ENCODE measurements at places on chromosomes 13 and 19.
A peak's percentile ranks its signal among the peaks of the same experiment; 100 is the strongest.

DNA sequence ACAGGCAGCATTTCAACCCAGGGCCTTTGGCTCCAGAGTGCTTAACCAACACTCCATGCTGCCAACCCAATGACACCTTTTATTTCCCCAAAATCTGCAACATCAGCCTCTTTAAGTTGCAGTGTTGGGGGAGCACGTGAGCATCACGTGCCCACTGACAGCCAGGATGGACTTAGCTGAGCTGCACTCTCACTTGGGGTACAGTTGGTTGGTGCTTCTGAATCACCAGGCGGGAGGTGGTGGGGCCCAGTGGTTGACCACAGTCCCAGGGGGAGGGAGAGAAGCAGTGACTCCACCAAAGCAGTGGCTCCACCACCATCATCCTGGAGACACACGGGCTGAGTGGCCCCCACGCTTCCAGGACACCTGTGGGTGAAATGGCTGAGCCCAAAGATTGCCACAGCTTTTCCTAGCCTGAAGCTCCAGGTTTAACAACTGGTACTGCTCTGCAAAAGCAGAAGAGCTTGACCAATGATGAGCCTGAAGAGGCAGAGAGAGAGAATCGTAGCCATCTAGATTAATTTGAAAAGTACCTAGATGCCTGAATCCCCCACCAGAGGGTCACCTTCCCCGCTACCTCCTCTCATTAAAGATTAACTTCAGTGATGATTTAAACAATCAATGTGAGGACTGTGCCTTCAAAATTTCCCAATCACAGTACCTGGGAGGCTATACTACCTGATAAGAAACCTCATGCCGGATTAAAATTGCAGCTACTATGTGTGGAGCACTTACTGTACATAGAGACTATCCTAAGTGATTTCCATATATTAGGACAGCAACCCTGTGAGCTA lies 193.8 kb downstream of the FOXO1 start:
- DNase-seq, result no peak

DNA sequence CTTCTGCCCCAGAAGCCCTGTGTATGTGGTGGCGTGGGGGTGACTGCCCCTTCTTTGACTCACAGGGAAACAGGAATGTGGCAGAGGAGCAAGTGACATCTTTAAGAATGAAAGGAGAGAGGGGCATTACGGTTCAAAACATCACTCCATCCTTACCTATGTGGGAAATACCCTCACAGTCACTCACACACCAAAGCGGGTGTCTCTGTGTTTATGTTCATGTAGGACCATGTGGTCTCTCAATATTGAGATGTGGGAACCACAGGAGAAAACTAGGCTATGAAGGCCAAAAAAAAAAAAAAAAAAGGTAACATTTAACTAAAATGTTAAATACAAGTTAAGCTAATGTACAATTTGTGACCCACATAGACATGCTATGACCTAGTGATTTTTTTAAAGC lies 153.6 kb upstream of the GPR12 start:
- no peak for DNase-seq

DNA sequence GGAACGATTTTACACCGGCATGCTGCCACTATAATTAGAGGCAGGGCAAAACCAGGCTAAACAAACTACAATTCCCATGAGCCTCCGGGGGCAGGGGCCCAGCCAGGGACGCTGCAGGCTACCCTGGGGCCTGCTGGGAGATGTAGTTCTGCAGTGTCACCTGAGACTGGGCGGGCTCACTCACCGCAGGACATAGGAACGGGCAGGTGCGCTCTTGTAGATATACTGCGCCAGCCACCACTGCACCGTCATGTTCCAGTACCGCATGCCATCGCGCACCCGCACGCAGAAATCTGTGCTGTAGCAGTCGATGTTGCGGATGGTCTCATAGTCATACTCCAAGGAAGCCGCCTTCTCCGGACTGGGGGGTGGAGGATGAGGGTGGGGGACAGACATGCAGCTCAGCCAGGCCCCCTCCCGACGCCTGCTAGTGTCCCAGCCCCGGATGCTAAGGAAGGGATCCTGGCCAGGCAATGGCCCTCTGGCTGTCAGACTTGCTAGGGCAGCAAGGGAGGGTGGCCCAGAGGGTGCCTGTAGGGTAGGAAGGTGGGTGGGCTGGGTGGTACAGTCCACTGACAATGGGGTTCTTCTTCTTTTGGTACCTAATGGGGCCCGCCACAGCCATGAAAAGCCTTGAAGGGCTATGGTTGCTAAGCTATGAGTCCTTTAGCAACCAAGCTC lies 5.8 kb upstream of the TMC4 start:
- peak; percentile 51 for DNase-seq

DNA sequence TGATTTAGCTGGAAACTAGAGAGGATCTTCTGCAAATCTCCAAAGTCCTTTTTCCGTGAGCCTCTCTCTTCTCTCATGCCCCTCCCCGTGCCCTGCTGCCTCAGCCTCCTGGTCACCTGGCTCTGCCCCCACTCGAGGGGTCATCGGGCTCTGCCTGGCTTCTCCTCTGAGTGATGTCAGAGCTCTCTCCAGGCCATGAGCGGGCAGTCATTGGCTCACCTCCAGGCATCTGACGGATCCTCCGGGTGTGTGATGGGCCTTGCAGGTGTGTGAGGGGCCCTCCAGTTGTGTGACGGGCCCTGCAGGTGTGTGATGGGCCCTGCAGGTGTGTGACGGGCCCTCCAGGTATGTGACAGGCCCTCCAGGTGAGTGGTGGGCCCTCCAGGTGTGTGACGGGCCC lies 10.3 kb upstream of the GAS6 start:
- DNase-seq, result no peak

- DNase-seq, result no peak
Observed at GRCh38 chr13:79034341-79034740, 371.7 kb downstream of the RBM26 start.

DNA sequence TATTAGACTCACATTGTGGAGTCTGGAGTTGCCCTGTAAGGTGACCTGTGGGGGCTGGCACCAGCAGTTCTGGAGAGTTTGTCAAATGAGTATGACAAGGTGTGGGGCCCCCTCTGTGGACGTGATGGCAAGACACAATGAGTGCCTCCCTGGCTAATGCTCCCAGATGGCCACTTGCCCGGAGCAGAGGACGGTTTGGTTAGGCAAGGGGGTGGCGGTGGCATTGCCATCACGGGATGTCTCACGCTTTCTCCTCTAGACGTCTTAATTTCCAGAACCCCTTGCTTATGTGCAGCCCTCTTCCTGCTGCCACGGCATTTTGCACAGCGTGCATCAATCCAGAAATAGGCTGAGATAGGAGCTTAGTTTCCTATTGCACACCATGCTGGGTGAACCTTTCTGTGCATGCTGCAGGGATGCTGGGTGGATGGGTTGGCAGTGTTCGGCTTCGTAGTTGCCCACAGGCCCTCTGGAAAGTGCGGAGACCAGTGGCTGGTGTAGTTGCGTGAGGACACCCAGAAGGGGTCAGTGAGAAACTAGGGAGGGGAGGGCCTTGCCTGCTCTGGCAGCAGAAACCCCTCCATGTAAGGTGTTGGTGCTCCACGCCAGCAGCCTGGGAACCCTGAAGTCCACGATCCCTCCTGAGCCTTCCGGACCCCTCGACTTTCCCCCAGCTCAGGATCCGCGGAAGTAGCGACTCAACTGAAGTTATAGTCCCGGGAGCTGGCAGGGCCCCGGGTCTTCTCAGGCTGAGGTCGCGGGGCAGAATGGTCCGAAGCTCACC lies 18.1 kb upstream of the LRP3 start:
- no peak for DNase-seq

DNA sequence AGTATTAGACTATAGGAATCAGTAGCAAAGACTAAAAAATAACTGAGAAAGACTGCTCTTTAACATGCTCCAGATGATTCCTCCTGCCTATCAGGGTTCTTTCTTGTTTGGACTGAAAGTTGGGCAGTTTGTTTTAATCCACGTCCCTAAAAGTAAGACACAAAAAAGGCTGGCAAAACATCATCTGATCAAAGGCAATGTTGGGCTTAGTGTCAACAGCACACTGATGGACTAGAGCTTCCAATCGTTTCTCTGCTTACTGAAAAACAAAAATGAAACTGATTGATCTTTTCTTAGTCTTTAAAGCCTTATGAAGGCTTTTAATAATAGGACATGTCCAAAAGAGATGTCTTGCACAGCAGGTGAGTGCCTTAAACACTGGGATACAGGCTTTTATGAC lies 1567.9 kb upstream of the PRR20A start:
- DNase-seq, result no peak

- no peak for DNase-seq
Observed at GRCh38 chr13:33112766-33113165, 96.5 kb downstream of the KL start.

- DNase-seq, result peak; percentile 12
Observed at GRCh38 chr19:42601811-42602443, 7.2 kb upstream of the CEACAM8 start.

DNA sequence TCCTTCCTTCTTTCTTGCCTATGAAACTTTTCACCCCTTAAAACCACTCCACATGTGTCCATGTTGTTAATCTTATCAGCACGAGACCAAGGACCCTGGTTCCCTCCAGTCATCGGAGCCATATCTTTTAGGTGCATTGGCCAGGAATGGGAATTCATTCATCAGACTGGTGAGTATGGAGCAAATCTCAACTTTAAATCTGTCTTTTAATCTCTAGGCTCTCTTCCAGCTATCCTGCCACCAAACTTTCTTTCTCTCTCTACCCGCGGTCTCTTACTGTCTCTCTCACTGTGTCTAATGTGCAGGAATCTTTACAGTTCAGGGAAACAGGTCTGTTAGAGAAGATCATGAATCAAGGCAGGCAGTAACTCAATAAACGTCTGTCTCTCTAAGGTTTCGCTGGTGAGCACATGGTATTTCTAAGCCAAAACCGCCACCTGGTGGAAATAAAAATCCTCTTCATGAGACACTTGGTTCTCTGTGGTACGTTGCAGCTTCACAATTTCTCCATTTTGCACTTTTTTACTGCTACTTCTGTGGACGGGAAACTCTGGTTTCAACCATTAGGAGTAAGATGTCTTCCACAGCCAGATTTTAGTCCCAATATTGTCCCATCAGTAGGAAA lies 16.1 kb downstream of the LGALS16 start:
- peak; percentile 62 for DNase-seq

GRCh38 chr13:98216135-98216565 lies 39.1 kb upstream of the RNF113B start:
- DNase-seq, result no peak

DNA sequence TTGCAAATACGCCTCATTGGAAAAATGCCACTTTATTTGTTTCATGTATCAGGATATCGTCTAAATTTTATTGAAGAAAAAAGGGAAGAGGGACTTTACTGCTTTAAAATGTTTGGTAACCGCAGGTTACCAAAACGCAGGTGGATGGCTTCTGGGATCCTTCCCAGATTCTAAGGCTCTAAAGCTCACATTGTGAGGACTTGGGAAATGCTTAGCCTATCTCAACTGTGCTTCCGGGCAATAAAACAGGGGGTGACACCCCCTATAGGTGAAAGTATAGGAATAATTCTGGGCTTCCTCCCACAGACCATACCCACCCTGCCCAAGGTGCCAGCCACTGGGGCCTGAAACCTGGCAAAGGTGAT lies 73.2 kb upstream of the IPO5 start:
- DNase-seq, result no peak

DNA sequence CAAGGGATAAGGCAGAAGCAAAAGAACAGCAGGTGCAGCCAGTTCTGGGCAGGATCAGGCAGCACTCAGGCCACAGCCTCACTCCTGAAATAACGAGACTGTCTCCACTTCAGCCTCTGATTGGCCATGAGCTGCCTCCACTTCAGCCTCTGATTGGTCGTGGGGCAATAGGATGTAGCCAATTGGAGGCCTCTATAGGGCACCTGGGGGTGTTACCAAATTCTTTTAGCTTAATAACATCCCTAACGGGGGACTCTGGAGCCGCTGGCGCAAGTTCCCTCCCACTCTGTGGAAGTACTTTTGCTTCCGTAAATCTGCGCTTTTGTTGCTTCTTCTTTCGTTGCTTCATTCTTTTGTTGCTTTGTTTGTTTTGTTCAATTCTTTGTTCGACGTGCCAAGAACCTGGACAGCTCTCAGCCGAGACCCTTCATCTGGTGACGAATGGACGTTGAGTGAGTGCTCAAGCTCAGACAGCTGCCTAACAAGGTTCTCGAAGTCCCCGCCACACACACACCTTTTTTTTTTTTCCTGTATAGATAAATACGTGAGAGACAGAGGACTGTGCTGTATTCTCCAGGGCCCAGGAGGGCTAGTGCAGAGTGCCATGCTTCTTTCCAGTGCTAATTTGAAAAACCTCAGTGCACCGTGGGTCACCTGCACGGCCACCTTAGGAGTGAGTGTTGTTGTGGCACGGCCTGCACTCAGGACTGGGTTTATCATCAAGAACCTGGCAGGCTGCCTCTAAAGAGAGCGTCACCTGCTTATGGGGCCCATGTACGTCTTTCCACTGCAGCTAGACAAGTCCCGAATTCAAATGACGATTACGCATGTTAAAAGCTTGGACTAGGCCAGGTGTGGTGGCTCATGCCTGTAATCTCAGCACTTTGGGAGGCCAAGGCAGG lies 32.0 kb upstream of the TUBGCP3 start:
- DNase-seq, result no peak

DNA sequence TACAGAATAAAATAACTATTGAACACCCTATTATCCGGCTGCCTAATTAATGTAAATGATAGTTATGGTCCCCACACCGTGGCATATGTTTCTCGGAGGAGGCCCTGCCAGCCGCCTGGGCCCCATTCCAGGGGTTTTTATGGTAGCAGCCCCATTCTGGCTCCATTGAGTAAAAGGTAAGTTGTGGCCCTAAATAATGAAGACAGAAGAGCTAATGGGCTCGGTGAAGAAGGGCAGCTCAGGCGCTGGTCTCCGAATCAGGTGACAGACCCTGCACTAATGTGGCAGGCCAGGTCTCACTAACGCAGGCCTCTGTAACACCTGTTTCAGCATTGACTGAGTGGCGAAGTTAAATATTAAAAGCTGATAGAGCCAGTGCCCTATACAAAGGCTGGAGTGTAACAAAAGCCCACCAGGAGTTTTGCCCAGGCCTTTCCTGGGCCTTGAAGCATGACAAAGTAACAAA lies 19.1 kb downstream of the POP4 start:
- DNase-seq, result no peak

- no peak for DNase-seq
Observed at GRCh38 chr13:59774491-59774971, 389.2 kb downstream of the DIAPH3 start.

GRCh38 chr19:28686756-28687155 lies 526.2 kb downstream of the UQCRFS1 start:
- no peak for DNase-seq

DNA sequence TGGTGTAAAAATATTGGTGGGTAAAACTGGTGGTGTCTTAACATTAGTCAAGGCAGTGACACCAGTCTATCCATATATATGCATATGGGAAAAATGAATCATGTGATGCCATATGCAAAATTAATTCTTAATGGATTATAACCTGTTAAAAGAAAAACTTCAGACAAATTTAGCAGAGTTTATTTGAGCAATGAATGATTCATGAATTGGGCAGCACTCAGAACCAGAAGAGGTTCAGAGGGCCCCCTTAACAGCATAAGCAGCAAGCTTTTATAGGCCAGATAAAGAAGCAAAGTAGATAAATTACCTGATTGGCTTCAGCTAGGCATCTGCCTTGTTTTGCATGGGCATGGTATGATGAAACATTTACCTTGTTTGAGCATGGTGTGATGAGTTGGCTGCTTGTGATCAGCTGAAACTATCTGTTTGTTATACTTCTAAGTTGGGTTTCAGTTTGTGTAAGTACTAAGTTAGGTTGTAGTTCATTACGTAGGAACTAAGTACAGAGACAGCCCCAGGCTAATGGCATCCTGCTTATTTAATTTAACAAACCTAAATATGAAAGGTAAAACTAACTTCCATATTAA lies 66.6 kb downstream of the DNAJC15 start:
- no peak for DNase-seq

Measured in CD4-positive, alpha-beta T cell treated with Interleukin-17A for 4 hours (primary cell).